Colonic mucosa (tissue), 4 donors: ENCODE measurements at places on chromosomes 2 and 18. TPM values are rescaled to one million over a fixed set of nuclear protein-coding genes. Genes with fewer than 3 reads are reported as not detected.

Gene REG3A
- 0.32 TPM for total RNA-seq

GRCh38 chr2:23513872-23514793 is 129.2 kb downstream of the KLHL29 start:
- no peak overlapping the region for H3K4me3 ChIP-seq
- no peak for DNase-seq
- H3K36me3 ChIP-seq, result no peaks in the 10 kb centered on the region
- H3K27me3 ChIP-seq, result no peaks in the 10 kb centered on the region
- H3K27ac ChIP-seq, result no peak overlapping the region

DNA sequence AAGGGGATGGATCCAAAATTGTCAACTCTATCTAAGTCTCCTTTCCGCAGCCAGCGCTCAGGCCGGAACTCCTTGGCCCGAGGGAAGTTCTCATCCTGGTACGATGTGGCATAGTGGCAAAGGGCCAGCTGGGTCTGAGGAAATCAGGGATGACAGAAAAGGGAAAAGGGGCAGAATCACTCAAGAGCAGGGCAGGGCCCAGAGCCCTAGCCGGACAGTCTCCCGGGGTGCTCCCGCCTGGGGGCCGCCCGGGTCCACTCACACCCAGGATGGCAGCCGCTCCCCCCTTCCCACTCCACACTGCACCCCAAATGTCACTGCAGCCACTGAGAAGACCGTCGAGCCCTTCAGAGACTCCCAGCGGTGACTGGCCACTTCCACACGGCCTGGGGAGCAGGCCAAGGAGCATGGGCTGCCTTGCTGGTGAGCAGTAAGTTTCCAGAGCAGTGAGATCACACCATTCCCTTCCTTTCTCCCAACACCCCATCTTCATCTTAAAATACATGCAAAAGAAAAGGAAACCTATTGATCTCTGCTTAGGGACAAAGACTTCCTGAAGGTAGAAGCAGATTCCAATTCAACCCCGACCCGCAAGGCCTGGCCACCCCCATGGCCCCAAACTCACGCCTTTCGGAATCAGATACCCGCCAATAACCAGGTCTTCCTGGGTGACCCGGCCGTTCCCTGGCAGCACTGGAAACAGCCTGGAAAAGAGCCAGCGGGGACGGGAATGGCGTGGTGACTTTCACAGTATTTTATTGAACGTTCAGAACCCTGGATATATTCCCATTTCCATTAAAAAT is 26.7 kb downstream of the CYP27C1 start:
- H3K27ac ChIP-seq, result no peak overlapping the region
- H3K27me3 ChIP-seq, result no peaks in the 10 kb centered on the region
- no peaks in the 10 kb centered on the region for H3K36me3 ChIP-seq
- no peaks in the 10 kb centered on the region for H3K4me1 ChIP-seq
- DNase-seq, result no peak

- no peak overlapping the region for H3K27ac ChIP-seq
- no peaks in the 10 kb centered on the region for H3K36me3 ChIP-seq
- H3K4me1 ChIP-seq, result peaks cover 1% of the 10 kb centered on the region
Observed at GRCh38 chr18:31946305-31947046, 3.5 kb upstream of the TRAPPC8 start.

- no peaks in the 10 kb centered on the region for H3K4me1 ChIP-seq
- no peak overlapping the region for H3K4me3 ChIP-seq
- H3K27ac ChIP-seq, result no peak overlapping the region
Observed at GRCh38 chr2:206456078-206456754, 12.9 kb downstream of the ADAM23 start.
